Cardiac septum (tissue), 1 donor: ENCODE measurements at places on chromosomes 13 and 19.

DNA sequence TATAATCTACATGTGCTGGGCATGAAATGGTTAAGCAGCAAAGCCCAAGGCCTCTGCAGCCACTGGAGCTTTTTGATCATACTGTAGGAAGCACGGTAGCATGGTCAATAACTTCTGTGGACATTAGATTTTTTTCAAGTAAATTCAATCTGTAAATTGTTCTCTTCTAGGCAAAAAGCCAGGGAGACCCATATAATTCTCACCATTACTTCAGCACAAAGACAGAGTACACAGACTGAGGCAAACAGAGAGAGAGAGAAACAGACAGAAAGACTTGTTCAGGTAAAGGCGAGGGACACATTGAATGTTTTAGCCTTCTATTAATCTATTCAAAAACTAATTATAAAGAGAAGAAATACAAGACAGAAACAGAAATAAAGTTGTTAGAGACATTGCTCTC, 349.4 kb downstream of the RFC3 start:
- DNase-seq: no peak

DNA sequence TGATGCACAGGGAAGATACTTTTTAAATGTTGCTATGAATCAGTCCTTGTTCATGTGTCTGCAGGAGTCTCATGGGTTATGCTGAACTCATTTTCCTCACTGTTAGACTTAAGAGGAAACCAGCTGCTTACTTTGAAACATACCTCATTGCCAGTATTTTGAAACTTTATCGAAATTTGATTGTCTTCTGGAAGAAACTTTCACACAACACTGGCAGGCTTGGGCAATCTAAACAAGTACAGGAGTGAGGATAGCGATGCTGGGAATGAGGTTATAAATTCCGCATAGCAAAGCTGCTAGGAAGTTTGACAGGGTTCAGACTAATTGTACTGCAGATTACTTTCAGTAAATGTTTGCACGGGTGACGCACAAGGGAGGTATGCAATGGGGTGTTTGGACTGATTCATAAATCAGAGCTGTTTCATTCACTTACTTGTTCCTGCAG, 245.7 kb downstream of the DNAJC15 start:
- no peak for DNase-seq

GRCh38 chr19:33424181-33424580, 50.7 kb downstream of the CEBPG start:
- no peak for DNase-seq

- no peak for DNase-seq
Observed at GRCh38 chr13:25819856-25820530, 231.8 kb downstream of the SHISA2 start.

DNA sequence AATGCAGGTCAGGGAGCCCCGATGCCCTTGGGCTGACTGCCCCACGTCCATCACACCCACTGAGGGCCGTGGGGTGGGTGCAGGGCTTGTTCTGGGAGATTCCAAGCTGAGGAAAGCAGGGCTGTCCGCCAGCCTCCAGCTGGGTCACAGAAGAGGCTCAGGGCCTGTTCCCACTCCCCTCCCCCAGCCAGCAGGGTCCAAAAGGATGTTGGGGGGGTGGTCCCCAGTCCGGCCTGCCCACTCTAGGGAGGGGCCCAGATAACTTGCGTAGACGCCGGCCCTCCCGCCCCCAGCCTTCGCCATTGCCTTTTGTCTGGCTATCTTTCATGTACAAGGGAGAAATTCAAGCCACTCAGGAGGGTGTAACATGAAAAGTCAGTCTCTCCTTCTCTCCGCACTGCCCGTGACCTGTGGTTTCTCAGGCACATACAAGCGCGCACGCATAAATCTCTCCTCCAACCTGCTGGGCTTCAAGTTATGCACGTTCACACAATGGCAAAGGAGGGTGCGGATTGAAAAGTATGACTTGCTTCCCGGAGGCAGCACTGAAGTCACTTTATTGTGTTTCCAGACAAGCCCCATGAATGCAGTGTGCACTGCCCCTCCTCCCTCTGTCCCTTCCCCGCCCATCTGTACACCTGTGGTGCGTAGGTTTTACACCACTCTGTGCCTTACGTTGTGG, 20.2 kb downstream of the CARM1 start:
- no peak for DNase-seq

DNA sequence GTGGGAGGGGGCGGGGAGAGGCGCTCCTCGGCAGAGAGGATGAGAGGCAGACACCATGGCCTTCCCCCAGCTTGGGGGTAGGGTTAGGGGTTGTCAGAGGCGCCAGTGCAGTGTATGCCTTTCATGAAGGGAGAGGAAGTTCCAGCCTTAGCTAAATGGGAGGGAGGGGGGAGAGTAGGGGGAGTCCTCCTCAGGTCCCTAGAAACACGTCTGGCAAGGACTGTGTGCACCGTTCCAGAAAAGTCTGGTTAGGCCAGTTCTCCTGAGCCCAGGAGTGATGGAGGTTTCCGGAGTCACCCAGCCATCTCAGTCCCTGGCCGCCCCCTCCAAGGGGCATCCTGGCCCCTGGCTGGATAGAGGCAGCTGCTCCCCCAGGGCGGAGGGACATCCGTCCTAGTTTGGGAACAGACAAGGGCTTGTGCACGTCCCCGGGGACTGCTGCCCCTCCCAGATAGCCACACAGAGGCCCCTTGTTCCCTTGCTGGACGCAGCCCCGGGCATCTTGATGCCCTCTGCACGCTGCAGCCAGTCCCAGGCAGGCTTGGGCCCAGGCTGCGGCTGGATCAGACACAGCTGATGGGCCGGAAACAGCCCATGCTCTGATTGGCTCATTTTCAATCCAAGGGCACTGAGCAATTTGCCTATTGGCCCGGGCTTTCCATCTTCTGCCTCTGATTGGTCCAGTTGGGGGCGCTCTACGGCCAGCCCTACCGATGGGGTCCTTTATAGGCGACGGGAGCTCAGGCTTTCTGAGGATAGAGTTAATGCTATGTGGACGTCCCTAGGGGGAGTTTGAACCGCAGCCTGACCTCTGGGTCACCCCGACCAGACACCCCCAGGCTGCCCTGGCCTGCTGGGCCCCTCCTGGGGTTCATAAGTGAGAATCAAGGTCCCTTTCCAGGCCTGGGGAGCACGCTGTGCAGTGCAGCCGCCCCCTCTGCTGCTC, 3.8 kb downstream of the S1PR2 start:
- no peak for DNase-seq

DNA sequence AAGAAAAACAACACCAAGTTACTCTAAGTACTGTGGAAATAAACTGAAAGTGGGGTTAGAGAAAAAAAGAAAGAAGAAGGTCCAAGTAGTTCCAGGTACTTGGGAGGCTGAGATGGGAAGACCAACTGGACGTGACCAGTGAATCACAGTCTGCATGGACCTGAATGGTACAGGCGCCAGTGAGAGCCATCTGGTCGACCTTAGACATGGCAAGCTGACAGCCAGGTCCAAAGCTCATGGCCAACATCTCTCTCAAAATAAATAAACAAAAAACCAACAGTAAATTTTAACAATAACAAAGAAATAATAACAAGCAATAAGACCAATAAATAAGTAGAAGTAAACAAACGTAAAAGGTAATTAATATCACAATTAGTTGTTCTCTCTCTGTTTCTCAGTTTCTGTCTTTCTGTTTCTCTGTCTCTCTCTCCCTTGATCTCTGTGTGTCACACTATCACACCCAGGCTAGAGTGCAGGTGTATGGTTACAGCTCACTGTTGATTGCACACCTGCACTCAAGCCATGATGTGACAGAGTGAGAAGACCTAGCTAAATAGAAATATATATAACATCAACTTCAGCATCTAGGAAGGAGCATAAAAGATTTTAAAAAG, 31.6 kb upstream of the ZNF724 start:
- DNase-seq: no peak

DNA sequence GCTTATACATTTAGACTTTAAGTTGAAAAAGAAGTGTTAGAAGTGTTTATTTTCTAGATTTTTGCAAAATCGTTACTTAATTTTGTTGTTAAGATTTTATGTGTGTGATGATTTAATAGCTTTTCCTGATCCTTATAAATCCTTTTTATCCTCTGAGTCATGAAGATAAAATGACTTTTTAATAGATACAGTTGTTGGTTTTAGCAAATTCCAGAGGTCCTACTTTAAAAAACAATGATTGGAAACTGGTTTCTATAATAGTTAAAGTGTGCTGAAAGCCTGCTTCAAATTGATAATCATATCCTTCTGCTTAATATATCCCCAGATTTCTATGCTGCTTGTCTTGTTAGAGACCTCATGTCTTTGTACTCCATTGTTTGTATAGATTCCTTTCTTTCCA, 39.0 kb downstream of the RNASEH2B start:
- no peak for DNase-seq

DNA sequence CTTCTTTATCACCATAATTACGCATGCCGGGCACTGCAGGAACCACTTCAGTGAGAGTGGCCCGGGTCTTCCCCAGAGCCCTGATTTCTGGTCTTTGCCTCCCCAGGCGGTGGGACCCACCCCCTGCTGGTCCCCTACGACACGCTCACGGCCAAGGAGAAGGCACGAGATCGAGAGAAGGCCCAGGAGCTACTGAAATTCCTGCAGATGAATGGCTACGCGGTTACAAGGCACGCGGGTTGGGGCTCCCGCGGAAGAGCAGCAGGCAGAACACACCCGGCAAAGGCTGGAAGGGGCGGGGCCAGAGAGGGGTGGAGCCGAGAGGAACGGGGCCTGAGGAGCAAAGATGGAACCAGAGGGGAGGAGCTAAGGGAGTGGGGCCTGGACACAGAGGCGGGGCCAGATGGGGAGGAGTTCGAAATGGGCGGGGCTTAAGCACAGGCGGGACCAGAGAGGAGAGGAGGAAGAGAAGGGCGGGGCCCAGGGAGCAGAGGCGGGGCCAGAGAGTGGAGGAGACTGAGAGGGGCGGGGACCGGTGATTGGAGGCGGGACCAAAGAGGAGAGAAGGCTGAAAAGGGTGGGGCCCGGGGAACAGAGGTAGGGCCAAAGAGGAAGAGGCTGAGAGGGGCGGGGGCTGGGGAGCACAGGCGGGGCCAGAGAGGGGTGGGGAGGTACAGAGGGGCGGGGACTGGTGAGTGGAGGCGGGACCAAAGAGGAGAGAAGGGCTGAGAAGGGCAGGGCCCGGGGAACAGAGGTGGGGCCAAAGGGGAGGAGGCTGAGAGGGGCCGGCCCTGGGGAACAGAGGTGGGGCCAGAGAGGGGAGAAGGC, 73.4 kb downstream of the RYR1 start:
- no peak for DNase-seq

DNA sequence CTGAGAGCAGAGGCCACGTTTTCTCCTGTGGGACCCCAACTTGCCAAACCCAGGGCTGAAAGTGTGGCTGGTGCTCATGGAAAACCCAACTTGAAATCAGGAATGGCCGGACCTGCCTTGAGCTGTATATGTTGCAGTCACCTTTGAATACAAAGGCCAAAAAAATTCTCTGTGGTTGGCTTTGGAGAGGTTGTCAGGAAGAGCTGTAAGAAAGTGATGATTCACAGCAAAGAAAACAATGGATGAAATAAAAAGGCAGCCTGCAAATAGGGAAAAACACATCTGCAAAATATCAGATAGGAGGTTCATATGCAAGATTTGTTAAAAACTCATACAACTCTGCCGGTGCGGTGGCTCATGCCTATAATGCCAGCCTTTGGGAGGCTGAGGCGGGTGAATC, 715.8 kb downstream of the UQCRFS1 start:
- no peak for DNase-seq

DNA sequence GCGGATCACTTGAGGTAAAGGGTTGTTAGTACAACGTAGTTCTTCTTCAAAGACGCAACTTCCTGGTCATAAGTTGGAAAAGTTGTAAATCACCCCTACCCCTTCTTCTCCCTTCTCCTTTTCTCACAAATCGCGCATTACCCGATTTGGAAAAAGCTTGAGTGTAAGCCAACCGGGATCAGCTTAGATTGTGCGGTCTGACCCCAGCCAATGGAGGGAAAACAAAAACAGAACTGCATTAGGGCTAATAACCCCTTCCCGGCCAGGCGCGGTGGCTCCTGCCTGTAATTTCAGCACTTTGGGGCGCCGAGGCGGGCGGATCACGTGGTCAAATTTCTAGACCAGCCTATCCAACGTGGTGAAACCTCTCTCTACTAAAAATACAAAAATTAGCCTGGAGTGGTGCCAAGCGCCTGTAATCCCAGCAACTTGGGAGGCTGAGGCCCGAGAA, 806 bp downstream of the ZNF90 start:
- DNase-seq: no peak

DNA sequence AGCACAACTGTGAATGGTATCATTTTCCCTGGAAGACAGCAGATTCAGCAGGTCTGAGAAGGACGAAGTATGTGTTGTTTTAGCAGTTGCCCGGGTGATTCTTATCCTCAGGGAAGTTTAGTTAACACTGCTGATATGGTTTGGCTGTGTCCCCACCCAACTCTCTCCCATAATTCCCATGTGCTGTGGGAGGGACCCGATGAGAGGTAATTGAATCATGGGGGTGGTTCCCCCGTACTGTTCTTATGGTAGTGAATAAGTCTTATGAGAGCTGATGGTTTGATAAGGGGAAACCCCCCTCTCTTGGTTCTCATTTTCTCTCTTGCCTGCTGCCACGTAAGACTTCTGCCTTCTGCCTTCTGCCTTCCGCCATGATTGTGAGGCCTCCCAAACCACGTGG, 81.0 kb upstream of the UBAC2 start:
- DNase-seq: no peak

DNA sequence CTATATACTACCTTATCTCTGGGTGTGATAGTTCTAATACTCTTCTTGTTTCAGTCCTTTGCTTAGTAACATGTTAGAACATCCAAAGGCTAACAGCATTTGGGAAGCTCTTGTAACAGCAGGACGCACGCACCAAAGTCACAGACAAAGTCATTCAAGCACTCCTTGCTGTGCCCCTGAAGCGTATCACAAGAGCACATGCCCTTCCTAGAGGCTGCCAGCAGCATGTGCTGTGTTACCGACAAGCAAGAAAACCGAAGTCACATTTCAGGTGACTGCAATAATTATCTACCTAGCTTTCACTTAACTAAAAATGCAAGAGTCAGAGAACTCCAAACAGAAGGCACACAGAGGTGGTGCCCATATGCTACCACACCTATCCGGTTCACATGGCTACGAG, 194.1 kb downstream of the KLF12 start:
- DNase-seq: no peak

DNA sequence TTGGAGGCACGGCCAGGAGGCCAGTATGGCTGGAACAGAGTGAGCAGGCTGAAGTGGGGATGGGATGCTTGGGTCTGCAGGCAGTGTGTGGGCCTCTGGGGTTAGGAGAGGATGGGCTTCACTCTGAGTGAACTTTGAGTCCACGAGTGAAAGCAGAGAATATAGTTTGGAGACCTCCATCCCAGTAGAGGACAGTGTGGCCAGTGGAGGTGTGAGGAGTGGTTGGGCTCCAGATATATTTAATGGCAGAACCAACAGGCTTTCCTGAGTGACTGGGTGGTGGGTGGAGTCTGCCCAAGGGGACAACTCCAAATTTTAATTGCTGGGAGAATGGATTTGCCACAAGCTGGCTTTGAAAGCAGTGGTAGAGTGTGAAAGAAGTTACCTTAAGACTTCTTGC, 27.3 kb downstream of the GATAD2A start:
- DNase-seq: no peak

- peak; percentile 67 for DNase-seq
Observed at GRCh38 chr19:31127134-31127967, 221.9 kb downstream of the TSHZ3 start.
